ENCODE measurements at places on chromosomes 13 and 19.

GRCh38 chr19:4937060-4937459 lies 27.8 kb downstream of the UHRF1 start:
- no peak for DNase-seq

GRCh38 chr13:23945612-23946011 lies 48.3 kb upstream of the C1QTNF9B start:
- no peak for DNase-seq

- DNase-seq, result no peak
These were observed 42.5 kb downstream of the IRS2 start for GRCh38 chr13:109743706-109744453.

GRCh38 chr19:32910874-32911273 lies 41.3 kb upstream of the SLC7A9 start:
- DNase-seq, result no peak

GRCh38 chr13:32902874-32903273 lies 113.3 kb upstream of the KL start:
- no peak for DNase-seq

- peak; percentile 74 for DNase-seq
These were observed 21.0 kb downstream of the ZNF114 start for GRCh38 chr19:48290771-48291488.

DNA sequence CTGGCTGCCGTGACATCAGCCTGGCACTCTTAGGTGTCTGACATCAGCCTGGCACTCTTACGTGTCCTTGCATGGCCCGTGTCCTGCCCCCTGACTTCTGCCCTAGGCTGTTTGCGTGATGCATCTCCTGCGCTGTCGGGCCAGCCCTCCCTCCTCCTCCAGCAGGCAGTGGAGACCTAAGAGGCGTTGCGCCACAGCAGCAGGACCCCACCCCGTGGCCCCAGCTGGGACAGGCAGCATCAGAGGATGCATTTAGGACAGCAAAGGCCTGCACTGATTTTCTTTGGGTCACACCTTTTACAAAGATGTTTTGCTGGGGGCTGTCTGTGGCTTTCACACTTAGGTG lies 65.3 kb downstream of the GPR12 start:
- DNase-seq, result no peak

GRCh38 chr13:94660695-94661326 lies 51.5 kb downstream of the SOX21 start:
- DNase-seq, result no peak

GRCh38 chr13:60282708-60283107 lies 114.3 kb upstream of the TDRD3 start:
- DNase-seq, result no peak

GRCh38 chr19:19181488-19181998 lies 10.4 kb downstream of the BORCS8 start:
- no peak for DNase-seq

GRCh38 chr13:76833441-76833954 lies 52.7 kb downstream of the KCTD12 start:
- DNase-seq, result no peak

- DNase-seq, result no peak
These were observed 160.2 kb downstream of the SLC7A1 start for GRCh38 chr13:29435125-29435911.

- DNase-seq, result no peak
These were observed 459.8 kb downstream of the FGF14 start for GRCh38 chr13:101942038-101942437.

- no peak for DNase-seq
These were observed 117.9 kb downstream of the CCNA1 start for GRCh38 chr13:36550177-36550576.

- no peak for DNase-seq
These were observed 53.3 kb downstream of the NHLRC3 start for GRCh38 chr13:39091586-39091985.
